Pulmonary artery endothelial cell (primary cell): ENCODE measurements at places on chromosomes 12 and 14. TPM values are rescaled to one million over a fixed set of nuclear protein-coding genes. Genes with fewer than 3 reads are reported as not detected.

- no peak for DNase-seq
Measured at GRCh38 chr12:94710933-94711332, 60.6 kb upstream of the TMCC3 start.

DNA sequence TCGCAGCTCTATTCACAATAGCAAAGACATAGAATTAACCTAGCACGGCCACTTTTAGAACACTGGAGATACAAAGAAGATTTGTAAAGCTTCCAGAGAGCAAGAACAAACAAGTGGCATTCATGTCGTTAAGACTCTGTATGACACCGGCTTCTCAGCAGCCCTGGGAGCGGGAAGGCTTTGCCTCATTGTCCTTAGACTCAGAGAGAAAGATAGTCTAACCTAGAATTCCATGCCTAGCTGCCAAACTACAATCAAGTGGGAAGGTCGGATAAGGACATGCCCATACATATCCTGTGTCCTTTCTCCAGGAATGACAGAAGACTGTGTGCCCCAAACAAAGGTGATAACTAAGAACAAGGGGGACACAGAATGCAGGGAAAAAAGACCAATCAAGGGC lies 1038.3 kb downstream of the BCL11B start:
- no peak for DNase-seq

RFLNA gene
- 23.9 and 70.8 TPM in 2 replicates for total RNA-seq

GRCh38 chr12:46150735-46151134 lies 118.1 kb downstream of the SLC38A1 start:
- no peak for DNase-seq

DNA sequence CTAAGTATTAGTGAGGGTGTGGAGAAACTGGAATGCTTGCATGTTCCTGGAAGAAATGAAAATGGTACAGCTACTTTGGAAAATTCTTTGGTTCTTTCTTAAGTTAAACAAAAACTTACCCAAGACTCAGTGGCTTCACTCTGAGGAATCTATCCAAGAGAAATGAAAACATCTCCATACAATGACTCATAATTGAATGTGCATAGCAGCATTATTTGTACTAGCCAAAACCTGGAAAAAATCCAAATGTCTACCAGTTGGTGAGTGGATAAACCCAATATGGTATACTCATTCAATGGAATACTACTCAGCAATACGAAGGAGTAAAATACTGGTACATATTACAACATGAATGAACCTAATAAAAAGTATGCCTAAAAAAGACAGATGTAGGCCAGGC lies 18.0 kb upstream of the CRACR2A start:
- peak; percentile 46 for DNase-seq
